ENCODE measurements at places on chromosomes 11 and 22.

DNA sequence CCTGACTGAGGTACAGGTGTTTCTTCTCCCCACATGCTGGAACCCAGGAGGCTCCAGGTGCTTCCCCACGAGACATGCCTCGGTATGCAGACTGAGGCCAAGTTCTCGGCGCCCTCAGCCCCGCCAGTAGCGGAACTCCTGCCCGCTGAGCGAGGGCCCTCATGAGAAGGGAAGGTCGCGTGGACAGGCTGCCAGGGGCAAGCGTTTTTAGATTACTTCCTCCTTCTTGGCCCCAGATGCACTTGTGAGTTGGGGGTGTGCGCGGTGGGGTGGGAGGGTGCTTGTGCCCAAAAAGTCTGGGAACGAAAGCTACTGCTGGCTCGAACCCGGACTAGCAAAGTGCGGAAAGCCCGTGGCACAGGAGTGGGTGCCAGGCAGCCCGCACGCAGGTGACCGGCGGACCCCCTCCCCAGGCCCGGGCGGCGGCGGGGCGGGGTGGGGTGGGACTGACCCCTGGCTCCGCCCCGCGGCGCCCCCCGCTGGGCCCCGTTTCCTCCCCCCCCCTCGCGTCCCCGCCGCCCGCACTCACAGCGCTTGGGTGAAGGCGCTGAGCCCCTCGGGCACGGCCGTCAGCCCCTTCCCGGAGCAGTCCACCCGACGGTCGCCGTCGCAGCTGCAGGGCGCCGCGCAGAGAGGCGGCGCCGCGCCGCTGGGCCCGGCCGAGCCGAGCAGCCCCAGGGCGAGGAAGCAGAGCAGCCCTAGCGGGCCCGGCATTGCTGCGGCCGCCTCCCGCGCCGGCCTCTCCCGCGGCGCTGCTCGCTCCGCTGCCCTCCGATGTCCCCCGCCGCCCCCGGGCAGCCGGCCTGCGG is 797 bp downstream of the LGR4 start:
- DNase-seq, result no peak

GRCh38 chr11:93842461-93842860 is 8.0 kb downstream of the VSTM5 start:
- no peak for DNase-seq

DNA sequence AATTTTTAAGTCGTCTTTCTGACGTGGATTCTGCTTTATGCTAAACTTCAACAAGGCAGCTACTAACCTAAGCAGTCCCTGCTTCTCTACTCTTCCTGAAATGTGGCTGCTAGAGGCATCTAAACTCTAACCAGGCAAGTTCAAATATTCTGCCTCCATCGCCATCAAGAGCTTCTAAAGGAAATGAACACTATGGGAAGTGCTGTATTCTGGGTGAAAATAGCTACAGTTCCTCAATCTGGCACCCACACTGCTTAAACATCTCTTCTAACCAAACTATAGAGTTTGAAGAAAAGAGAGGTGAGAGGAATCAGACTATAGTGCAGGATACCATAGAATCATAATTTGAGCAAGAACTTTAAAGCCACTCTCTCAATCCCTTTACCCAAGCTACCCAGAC is 6.3 kb downstream of the NRIP3 start:
- no peak for DNase-seq

DNA sequence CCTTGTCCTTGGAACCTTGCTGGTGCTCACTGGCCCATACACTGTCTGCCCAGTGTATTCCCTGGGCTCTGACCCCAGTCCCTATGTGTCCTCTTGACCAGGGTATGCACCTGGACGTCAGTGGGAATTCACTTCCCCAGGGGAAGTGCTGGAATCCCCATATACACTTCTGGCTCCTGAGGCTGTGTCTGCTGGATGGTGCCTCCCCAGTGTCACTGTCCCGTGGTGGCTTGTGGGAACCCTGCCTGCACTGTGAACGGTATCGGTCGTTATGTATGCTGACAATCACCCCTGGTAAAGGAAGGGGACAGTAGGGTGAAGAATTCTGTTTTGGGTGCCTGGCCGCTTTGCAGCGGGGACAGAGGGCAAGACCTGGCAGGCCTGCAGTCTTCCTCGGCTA is 95.9 kb downstream of the RRM1 start:
- DNase-seq, result no peak

GRCh38 chr22:17890245-17890671 is 116.0 kb upstream of the BID start:
- DNase-seq, result no peak

- DNase-seq, result no peak
Observed at GRCh38 chr22:43345761-43346301, 2.7 kb upstream of the SCUBE1 start.

- DNase-seq, result no peak
Observed at GRCh38 chr11:97754976-97755375, 1265.8 kb upstream of the CNTN5 start.

DNA sequence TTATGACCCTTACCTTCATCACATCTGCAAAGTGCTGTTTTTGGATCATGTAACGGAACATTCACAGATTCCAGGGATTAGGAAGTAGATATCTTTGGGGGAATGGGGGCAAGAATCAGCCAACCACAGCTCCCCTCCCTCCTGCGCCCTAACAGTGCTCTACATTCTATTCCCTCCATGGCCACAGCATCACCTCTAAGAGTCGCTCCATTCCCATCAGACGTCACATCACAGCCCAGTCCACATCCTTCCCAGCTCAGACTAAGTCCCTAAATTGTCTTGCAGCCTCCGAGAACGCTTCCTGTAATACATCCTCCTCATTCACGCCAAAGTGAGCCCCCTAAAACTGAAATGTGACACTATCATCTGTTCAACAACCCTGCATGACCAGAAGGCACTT is 5.9 kb downstream of the SCGB1D1 start:
- no peak for DNase-seq

- DNase-seq, result no peak
Observed at GRCh38 chr11:100356035-100356434, 331.1 kb upstream of the ARHGAP42 start.

GRCh38 chr11:65059959-65060824 is 1.8 kb upstream of the NAALADL1 start:
- no peak for DNase-seq

- no peak for DNase-seq
Observed at GRCh38 chr11:127105593-127106541, 105.3 kb upstream of the KIRREL3 start.

- DNase-seq, result no peak
Observed at GRCh38 chr22:22709719-22710445, 65.5 kb downstream of the GGTLC2 start.

- no peak for DNase-seq
Observed at GRCh38 chr11:94794287-94795168, 26.4 kb downstream of the AMOTL1 start.

DNA sequence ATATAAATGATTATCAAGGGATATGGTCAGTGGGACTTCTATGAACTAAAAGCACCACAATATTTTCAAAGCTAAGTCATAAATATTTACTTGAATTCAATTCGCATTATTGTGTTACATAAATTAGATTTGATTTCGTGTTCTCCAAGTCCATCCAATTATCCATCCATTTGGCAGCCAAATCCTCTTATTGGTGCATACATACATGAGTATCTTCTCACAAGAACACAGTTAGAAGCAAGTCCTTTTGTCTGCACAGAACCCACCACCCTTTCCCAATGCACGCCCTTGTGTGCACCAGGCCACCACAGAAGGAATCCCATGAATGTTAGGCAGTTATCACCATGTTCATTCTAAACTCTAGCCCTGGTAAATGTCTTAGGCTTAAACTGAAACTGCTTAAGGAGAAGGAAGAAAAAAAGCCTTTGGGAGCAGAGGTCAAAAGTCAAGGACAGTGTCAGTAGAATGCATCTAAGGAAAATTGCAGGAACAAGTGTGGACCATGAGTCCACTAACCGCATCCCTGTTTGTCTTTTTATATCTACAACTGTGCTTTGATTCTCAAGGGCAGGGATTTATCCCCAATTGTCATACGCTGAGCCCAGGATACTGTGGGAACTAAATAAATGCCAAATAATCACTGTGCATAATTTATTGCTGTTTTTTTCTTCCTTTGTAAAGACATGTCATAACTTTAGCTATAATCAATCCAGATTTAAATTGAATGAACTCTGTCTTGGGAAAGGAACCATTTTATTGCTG is 108.2 kb upstream of the DDI1 start:
- DNase-seq, result no peak
